ENCODE measurements at places on chromosomes 4 and X.

DNA sequence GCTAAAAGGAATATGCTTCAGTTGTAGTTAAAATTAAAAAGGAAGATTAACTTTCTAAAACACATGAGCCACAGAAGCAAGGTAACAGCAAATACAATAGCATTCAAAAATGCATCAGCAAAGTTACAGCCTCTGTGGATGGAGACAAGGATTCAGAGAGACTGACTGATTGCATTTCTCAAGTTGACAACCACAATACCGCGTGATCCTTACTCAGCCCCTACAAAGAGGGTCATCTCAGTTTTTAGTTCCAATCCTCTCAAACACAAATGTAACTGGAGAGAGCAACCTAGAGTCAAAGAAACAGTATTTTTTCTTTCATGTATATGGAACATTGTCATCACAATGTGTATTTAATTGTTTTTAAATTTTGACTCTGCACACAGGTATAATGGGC is 14.2 kb upstream of the C1QTNF7 start:
- no peak for DNase-seq

DNA sequence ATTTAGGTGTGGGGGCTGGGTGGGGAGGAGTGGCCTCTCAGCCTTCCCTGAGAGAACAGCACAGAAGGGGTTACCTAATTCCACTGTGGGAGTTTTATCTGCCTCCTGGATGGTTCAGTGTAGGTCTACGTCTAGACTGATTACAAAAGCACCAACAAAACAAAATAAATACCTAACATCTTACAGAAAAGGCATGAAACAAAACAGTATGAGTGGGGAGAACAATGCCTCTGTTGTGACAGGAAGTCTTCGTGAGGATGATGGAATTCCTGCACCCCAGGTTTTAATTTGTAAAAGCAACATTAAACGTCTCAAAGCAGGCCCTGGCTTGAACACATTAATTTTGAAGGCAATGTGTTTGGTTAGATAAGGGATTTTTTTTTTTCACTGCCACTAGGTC is 112.1 kb upstream of the GPC4 start:
- DNase-seq: no peak

GRCh38 chr4:105198541-105198940 is 51.9 kb downstream of the TET2 start:
- DNase-seq: no peak

GRCh38 chrX:40298572-40299479 is 201.1 kb upstream of the BCOR start:
- no peak for DNase-seq

DNA sequence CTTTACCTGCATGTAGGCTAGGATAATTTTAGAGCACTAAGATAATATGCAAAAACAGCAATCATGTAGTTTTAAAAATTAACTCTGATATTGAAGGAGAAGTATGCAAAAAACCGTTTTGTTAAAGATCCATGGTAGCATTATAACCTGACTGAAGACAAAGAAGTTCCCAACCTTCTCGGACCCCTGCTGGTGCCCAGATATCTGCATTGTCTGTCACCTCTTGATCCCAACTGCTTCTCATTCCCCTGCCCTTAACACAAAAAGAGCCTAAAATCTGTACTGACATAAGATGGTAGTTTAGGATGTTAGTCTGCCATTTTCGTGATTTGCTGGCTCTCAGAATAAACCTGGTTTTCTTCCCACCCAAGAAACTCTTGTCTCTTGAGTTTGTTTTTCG is 61.5 kb upstream of the UCP1 start:
- no peak for DNase-seq

DNA sequence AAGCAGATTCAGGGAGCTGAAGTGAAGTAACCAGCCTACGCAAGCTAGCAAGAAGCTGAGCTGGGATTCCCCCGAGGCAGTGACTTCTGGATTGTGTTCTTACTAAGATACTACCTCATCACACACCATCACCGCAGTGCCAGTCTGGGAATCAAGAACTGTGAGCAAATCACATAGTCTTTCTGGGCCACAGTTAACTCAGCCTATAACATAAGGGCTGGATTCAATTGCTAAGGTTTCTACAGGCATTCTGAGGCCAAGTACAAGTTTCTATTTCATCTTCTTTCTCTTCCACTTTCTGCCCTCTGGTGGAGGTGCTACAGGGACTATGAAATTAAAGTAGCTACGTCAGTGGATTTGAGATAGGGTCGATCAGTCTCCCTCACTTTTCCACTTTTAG is 1.4 kb upstream of the CORIN start:
- DNase-seq: no peak

DNA sequence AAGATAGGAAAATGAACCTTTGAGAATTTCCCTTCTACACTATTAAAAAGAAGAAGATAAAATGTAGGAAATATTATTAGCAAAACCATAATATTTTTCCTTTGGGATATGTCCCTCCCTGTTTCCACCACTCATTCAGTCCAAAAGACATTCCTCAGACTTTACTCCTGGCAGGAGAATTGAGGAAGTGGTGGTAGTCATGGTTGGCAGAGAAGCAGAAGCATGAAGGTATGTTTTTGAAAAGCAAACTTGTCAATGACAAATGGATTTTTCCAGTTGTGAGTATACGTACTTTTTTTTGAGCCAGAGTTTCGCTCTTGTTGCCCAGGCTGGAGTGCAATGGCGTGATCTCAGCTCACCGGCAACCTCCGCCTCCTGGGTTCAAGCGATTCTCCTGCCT is 13.7 kb downstream of the STAG2 start:
- DNase-seq: no peak

DNA sequence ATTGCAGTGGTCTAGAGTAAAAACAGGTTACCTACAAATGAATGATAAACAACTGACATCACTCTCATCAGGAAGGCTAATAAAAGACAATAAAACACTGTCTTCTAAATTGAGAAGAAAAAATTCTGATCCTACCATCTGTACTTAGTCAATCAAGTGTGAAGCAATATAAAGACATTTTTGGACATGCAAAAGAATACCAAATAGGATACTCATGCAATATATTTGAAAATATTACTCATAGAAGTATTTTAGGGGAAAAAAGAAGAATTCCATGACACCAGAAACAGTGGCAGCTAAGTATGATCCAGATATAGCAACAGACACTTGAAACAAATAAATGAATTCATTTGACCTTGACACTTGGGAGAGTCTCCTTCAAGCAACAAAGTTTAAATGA is 63.8 kb upstream of the FAM120C start:
- no peak for DNase-seq

DNA sequence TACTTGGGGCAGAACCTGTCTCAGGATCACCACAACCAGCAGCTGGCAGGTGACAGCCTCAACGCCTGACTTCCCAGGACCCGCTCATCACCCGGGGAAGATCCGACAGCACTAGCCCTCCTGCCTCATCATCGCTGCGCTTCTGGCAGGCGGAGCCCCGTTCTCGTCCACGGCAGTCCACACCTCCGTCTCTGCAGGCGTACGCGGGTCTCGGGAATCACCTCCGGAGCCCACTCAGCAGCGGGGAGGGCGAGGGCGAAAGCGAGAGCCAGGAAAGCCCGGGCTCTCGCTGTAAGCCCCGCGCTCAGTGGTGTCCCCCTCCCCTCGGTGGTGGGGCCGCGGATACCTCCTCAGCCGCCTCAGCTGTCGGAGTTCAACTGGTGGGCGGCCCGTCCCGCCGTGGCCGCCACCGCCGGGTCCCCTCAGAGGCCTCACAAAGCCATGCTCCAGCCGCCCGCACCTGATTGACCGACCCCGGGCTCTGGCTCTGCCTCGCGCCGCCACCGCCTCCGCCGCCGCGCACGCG is 518 bp upstream of the CNKSR2 start:
- DNase-seq: no peak

GRCh38 chr4:3007724-3008123 is 44.4 kb downstream of the GRK4 start:
- DNase-seq: no peak

- DNase-seq: no peak
Measured at GRCh38 chr4:182212211-182212761, 30.9 kb upstream of the TENM3 start.

GRCh38 chr4:40846532-40846931 is 96.8 kb downstream of the NSUN7 start:
- DNase-seq: no peak

- DNase-seq: no peak
Measured at GRCh38 chr4:141999446-142000143, 363.2 kb downstream of the IL15 start.

- no peak for DNase-seq
Measured at GRCh38 chrX:117834076-117834475, 282.5 kb downstream of the KLHL13 start.

DNA sequence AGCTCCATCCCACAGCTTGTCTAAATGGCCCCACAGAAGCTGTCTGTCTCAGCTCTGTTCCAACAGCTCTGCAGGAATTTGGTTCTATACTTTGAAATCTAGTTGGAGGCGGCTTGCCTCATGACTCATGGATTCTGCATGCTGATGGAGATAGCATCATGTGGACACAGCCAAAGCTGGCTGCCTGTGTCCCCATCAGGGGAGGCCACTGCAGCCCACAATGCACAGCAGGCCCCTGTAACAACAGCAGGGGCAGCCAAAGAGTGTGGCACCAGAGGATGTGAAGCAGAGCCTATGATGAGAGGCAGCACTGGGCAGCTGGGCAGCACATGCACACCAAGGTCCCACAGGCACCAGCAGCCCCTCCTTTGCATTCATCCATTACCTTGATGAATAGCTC is 67.2 kb downstream of the DCAF12L1 start:
- DNase-seq: no peak

GRCh38 chr4:120754590-120754989 is 167.9 kb downstream of the PRDM5 start:
- no peak for DNase-seq

GRCh38 chr4:1684506-1685234 is 557 bp upstream of the FAM53A start:
- peak; percentile 89 for DNase-seq

GRCh38 chr4:97786306-97786920 is 356.9 kb downstream of the STPG2 start:
- no peak for DNase-seq

GRCh38 chr4:168643111-168643795 is 146.4 kb downstream of the PALLD start:
- DNase-seq: no peak

DNA sequence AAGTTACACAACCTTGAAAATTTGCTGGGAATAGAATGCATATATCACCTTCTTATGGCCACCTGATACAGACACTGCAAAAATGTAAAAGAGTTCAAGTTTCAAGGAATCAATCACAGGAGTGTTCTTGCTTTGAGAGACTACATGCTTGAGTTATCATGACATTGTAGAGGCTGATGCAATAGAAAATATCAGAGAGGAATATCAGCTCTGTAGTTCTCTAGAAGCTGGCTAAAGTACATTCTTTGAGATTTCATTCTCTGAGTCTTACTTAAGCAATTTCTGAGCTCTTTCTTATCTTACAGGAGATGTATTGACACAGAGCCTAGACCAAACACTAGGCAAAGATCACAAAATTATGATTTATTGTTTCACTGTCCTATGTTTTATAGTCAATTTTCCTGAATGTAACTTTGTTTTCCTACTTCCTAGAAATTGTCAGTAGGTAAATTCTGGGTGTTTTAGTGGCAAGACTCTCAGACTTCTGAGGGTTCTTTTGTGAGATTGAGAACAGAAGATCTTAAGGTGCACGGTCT is 152.1 kb upstream of the HPGD start:
- DNase-seq: no peak

GRCh38 chr4:38866973-38867477 is 581 bp upstream of the FAM114A1 start:
- no peak for DNase-seq

- DNase-seq: no peak
Measured at GRCh38 chr4:58961925-58962324, 1851.7 kb upstream of the IGFBP7 start.

DNA sequence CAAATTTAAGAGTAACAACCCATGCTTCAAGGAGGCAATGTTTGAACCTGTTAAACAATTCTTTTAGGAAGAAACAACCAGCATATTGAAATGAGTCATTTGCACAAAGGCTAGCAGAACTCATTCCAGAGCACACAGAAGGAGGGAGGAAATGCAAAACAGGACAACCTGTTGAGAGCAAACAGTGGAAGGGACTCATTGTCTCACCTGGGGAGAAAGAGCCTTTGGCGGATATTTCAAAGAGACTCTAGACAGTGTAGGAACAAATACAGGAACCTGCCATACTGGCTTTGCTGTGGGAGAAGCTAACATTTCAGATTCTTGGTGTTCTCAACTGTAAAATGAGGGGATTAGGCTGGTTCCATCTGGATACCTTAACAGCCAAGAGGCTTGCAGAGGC is 14.8 kb upstream of the RASGEF1B start:
- DNase-seq: no peak

DNA sequence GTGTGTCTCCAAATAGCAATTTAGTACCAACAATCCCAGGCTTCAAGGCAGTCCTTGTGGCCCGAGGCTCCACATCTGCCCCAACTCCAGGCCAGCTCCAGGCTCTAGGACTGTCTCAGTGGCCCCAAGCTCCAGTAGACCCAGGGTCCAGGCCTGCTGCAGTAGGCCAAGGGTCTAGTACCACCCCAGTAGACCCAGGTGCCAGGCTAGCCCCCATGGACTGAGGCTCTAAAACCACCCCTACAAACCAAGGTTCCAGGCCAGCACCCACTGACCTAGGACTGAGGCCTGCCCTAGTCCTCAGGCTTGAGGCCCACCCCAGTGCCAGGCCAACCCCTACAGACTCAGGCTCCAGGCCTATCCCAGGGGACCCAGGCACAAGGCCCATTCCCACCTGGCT is 191.6 kb downstream of the DLG3 start:
- no peak for DNase-seq

DNA sequence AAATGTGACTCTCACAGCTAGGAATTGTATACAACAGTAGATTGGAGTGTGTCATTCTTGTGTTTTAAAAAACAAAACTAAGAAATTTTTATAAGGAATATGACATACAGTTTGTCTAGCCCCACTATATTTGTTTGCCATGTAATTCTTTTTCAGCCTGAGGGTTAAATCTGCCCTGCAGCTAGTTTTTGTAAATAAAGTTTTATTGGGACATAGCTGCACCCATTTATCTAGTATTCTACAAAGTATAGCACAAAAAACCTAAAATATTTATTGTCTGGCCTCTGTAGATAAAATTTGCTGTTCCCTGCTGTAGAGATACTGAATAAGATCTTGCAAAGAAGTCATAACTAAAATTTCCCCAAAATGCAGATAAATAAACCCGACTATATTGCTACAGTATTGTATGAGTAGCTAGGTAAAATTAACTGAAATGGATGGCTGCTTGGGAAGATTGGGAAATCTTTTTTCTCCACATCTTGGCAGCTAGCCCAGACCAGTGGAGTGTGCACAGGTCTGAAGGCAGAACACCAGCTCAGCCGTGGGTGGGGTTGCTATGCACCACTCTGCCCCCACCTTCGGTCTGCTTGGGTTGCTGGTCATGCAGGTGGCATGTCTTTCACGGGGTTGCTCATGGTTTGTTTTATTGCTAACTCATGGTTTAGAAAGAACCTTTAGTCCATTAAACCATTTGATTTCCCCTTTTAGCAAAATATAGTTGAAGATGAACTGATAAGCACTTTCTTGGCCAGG is 127.9 kb downstream of the KLHL8 start:
- no peak for DNase-seq

Measured in stimulated activated CD8-positive, alpha-beta memory T cell treated with anti-CD3 and anti-CD28 coated beads, Interleukin-7, amount 100 ng/mL, for 1 hour (primary cell).